ENCODE measurements at places on chromosomes 12 and 14. TPM values are rescaled to one million over a fixed set of nuclear protein-coding genes. Genes with fewer than 3 reads are reported as not detected.

CFAP54 gene
- total RNA-seq: 1.5 TPM

P2RX2 gene
- not detected for total RNA-seq

PPP1R36 gene
- 0.57 TPM for total RNA-seq

HSPB8 gene
- 15.1 TPM for total RNA-seq

DIO3 gene
- 0.06 TPM for total RNA-seq

FZD10 gene
- total RNA-seq: not detected

CCDC177 gene
- not detected for total RNA-seq

SMIM41 gene
- not detected for total RNA-seq

APEX1 gene
- 262 TPM for total RNA-seq

HOXC12 gene
- not detected for total RNA-seq

LRRIQ1 gene
- 1.3 TPM for total RNA-seq

KLHL42 gene
- total RNA-seq: 20.8 TPM

MANSC4 gene
- total RNA-seq: not detected

OTOGL gene
- total RNA-seq: 0.04 TPM

TAS2R31 gene
- 0.17 TPM for total RNA-seq

KIF21A gene
- total RNA-seq: 24.9 TPM

PAPLN gene
- total RNA-seq: 10.8 TPM

RTN1 gene
- not detected for total RNA-seq

NAV3 gene
- 15.7 TPM for total RNA-seq

SERPINA12 gene
- not detected for total RNA-seq

Data from A549 treated with DMSO at 1 μM for 4 hours (cell line).